ENCODE measurements at places on chromosomes 2 and 18. TPM values are rescaled to one million over a fixed set of nuclear protein-coding genes. Genes with fewer than 3 reads are reported as not detected.

GRCh38 chr18:58605027-58606020 is 23.6 kb downstream of the ALPK2 start:
- DNase-seq: no peak

GRCh38 chr2:219056896-219057708 is 3.6 kb downstream of the IHH start:
- DNase-seq: no peak

DNA sequence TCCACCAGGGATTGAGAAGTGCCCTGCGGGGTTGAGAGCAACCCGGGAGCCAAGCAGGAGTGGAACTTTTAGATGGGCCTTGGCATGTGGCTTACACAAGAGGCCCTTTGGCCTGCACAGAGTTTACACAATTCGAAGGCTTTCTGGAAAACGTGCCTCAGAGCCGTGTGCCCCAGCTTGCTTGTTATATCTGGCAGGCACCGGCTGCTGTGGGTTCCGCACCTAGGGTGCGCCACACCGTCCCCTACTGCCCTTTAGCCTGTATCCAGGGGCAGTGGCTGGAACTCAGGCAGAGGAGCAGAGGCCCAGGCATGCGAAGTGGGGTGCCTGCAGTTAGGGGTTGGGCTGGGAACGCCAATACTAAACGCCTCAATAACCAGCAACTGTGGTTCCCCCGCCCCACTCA is 32.9 kb upstream of the EDAR start:
- no peak for DNase-seq

DNA sequence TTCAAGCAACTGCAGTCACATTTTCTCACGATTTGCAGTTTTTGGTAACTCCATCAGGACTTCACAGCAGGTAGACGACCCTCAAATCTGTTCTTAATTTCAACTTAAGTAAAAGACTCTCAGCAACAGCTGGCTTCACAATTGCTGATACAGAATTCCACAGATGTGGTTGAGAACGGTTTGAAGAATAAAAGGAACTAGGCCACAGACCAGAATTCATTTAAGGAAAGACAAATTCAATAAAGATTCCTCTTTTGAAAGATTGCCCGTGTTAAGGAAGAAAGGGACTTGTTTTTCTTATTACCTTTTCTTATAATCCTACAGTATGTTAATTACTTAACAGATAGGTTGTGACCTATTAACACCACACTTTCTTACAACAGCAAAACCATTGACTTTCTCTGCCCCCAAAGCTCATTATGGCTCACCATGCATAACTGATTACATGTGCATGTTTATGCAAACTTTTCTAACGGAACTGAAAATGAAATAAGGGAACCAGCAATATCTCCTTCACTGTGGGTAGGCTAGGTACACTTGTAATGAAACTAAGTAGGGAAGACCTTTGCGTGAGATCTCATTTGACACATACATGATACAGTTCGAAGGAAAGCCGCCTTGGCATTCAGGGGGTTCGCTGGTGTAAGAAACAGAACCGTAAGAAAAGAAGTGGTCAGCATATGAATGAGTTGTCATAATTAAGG is 4.7 kb upstream of the ZNF516 start:
- DNase-seq: no peak

DNA sequence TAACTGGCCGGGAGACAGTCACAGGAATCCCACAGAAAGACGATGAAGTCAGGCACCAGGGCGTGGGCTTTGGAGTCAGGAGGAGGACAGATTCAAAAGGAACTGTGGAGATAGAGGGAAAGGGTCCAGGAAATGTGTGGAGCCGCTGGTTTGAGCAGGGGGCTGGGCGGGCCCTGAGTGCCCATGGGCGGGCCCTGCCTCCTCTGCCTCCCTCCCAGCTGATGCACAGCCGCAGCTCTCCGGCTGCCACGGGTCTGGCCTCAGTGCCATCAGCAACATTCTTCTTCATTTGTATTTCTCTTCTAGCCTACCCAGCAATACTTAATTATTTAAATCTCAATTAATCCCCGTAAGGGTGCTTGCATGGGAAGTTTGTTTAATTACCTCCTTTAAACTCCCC is 432.3 kb downstream of the NBAS start:
- no peak for DNase-seq

- DNase-seq: no peak
Measured at GRCh38 chr2:10297959-10298531, 4.7 kb upstream of the HPCAL1 start.

- no peak for DNase-seq
Measured at GRCh38 chr2:175976391-175977157, 25.5 kb downstream of the LNPK start.

GRCh38 chr2:215420471-215420935 is 15.4 kb downstream of the FN1 start:
- DNase-seq: no peak

DNA sequence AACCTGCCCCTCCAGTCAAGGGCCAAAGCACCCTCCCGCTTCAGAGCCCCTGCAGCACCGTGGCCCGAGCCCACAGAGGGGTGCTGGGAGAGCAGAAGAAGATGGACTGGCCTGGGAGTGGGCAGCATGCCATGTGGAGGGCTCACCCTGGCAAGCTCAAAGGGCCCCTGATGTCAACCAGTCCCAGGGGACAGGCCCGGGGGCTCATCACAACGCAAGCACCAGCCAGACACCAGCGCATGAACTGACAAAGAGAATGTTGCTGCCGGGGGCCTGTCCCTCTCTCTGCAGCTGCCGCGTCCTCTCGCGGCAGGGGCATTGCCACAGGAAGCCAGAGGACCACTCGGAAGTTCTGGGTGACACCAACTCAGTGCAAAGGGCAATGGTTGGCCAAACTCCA is 30.3 kb upstream of the BIN1 start:
- no peak for DNase-seq

- no peak for DNase-seq
Measured at GRCh38 chr2:12700989-12701388, 15.7 kb upstream of the TRIB2 start.

- DNase-seq: no peak
Measured at GRCh38 chr18:61935362-61935761, 42.6 kb upstream of the RNF152 start.

The CD302 gene
- polyA plus RNA-seq: 13.0 TPM

The TMEM185B gene
- polyA plus RNA-seq: 16.7 TPM

The GNAL gene
- 2.3 TPM for polyA plus RNA-seq

The LNPK gene
- polyA plus RNA-seq: 43.9 TPM

The CCDC141 gene
- polyA plus RNA-seq: 81.5 TPM

Data from hindlimb muscle (tissue), 1 donor.